ENCODE measurements at places on chromosomes 3 and 15.

- no peak for DNase-seq
Measured at GRCh38 chr15:61115241-61115640, 113.9 kb downstream of the RORA start.

- peak; percentile 36 for DNase-seq
Measured at GRCh38 chr3:7546253-7546652, 685.3 kb downstream of the GRM7 start.

- no peak for DNase-seq
Measured at GRCh38 chr3:169879845-169880575, 10.3 kb upstream of the LRRC31 start.

DNA sequence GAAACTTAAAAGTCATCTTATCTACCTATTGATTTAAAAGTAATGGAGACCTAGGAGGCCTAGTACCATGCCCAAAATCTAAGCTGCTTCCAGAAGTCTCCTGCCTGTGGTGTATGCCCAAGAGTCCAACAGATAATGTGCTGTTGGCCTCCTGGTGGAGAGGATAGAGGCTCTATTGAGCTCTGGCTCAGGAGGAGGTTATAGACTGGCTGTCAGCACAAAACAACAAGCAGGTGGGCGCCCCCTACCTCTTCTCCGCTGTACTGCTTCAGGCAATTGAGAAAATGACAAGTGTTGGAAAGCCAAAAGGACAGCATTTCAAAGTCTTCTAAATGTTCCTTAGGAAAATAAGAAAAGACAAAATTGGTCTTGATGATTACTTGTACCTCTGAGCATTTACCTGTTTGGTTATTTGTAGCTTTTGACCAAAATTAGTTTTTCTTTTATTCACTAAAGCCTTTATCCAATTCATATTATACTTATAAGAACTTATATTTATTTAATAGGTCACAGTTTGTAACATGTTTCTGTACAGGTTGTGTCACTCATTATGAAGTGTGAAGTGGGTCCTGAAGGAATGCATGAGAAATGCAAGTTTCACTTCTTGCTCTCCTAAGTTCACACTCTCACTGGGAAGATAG, 17.2 kb upstream of the GNB5 start:
- peak; percentile 36 for DNase-seq

- no peak for DNase-seq
Measured at GRCh38 chr3:130342821-130343661, 2.4 kb upstream of the COL6A5 start.

GRCh38 chr15:68794863-68795262, 25.8 kb downstream of the ANP32A start:
- no peak for DNase-seq

GRCh38 chr3:992871-993270, 100.0 kb upstream of the CNTN6 start:
- no peak for DNase-seq

GRCh38 chr15:81106560-81106959, 27.5 kb upstream of the CFAP161 start:
- DNase-seq, result no peak

DNA sequence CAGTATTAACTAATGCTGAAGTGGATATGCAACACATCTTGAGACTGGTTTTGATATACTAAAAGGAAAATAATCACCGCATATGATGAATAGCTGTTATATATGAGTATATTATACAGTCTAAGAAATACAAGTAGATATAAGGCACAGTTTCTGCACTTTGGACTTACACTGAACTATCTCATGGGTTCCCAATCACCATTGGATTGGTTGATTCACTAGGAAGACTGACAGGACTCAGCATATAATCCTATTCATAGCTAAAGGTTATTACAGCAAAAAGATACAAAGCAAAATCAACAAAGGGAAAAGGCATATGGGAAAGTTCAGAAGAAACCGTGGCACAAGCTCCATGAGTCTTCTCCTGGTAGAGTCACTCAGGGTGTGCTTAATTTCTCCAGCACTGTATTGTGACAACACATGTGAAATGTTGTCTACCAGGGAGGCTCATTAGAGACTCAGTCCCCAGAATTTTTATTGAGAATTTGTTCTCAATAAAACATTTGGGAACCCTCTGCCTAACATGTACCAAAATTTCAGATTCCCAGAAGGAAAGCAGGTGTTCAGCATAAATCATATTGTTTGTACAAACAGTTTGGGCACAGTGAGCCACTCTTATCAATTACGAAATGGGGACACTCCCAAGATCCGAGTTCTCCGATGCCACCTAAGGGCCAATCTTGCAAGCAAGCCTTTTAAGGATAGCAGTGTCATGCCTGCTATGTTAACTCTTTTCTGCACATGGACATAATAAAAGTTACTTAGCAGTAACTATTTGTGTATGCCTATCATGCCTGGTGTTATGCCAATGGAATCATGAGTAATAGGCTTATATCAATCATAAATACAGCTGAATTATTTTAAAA, 26.8 kb downstream of the CMC1 start:
- DNase-seq, result no peak

GRCh38 chr15:65906396-65906795, 37.1 kb downstream of the RAB11A start:
- no peak for DNase-seq

GRCh38 chr15:63874616-63875015, 40.9 kb upstream of the HERC1 start:
- DNase-seq, result no peak

DNA sequence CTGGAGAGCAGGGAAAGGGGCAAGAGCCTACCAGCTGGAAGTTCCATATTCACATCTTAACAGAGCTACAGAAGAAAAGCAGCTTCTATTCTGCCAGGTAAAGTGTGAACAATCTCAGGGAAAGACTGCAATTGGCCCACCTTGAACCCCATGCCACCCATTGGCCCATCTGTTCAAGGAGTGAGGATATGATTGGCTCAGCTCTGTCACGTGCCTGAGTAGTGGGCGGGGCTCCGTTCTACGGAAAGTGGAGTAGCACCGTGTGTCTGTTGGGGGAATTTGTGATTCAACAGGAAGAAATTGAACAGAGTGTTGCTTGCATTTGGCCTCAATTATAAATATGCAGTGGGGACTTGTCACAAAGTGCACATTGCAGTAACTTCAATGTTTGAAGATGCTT, 81.8 kb downstream of the MINAR1 start:
- no peak for DNase-seq

GRCh38 chr3:184322731-184323487, 8.5 kb downstream of the EIF4G1 start:
- no peak for DNase-seq

GRCh38 chr15:30827625-30828303, 76.0 kb upstream of the FAN1 start:
- no peak for DNase-seq

- DNase-seq, result peak; percentile 51
Measured at GRCh38 chr3:9352917-9353752, 9.7 kb upstream of the THUMPD3 start.

DNA sequence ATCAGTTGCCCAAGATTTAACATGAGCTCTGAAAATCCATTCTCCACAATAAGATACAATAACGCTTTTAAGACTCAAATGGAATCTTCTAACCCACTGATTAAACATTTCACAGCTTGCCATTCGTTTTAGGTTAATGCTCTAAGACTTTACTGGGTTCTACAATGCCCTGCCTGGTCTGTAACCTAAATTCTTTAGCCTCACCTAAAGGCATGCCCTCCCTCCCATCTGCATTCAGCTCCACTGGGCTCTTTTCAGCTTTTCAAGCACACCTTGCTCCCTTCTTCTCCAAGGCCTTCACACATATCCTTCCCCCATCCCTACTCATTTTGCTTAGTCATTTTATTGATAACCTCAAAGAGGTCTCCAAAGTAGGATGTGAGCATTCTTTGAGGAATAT, 290.9 kb downstream of the LSAMP start:
- no peak for DNase-seq

DNA sequence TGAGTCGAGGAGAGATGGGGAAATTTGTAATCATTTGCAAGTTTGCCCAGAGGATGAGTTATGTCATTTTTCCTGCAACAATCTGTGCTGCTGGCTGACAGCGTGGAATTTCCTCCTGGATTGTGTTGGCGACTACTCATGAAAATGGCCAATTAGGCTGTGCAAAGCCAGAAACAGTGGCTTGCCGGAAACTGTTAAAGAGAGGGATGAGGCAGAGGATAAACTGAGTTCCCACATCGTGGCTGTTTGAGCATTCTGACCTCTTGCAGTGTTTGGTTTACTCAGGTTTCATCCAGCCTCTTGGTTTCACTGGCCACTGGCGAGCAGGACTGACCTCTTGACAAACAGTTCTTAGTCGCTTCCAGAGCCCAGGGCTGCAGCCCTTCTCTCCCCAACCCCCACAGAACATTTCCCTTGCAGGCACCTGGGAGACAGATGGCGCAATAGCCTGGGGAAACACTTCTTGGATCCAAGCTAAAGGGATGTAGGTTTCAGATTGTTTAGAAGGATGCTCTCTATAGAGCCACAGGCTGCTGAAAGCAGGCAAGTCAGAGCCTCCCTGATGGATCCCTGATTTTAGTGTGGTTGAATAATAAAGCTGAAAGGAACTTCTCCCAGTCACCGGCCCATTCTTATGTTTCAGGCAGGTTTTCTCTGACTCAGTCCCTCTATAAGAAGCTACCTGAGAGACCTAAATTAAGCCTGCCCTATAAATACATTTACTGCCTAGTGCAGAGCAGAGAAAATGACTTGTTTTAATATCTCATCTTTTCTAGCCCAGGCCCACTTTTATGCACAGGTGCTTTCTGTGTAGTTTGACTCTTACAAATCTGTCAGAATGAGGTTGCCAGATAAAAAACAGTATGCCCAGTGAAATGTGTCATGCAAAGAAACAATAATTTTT, 92.8 kb upstream of the UBE2E1 start:
- DNase-seq, result peak; percentile 42

GRCh38 chr15:59812889-59813288, 123.8 kb upstream of the BNIP2 start:
- DNase-seq, result no peak

GRCh38 chr15:100536733-100537132, 8.0 kb upstream of the CERS3 start:
- DNase-seq, result no peak

DNA sequence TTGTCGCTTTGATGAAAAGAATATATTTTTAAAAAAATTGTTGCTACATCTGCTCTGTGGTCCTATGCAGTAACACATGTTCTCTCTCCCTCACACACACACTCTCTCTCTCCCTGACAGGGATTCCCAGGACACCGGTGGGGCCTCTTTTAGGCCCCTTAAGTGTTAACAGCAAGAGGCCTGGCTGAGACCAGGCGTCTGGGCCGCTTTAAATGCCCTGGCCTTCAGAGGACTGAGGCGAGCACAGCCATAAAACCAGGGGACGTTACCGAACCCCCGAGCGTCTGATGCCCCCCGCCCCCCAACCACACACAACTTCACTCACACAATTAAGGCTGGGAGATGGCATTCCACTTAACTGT, 1.7 kb downstream of the BNC1 start:
- no peak for DNase-seq

DNA sequence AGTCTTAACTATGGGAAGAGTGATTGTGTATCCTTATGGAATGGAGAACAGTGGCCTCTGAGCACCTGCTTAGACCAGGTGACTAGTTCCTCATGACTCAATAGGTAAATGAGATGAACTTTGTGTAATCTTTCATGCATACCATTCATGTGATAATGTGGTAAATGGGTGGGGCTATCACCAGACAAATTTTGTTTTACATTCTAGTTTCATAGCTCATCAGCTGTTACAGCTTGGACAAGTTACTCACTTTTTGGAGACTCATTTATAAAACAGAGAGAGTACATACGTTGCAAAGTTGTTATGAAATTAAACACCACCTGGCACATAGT, 103.7 kb upstream of the TGFBR2 start:
- no peak for DNase-seq

DNA sequence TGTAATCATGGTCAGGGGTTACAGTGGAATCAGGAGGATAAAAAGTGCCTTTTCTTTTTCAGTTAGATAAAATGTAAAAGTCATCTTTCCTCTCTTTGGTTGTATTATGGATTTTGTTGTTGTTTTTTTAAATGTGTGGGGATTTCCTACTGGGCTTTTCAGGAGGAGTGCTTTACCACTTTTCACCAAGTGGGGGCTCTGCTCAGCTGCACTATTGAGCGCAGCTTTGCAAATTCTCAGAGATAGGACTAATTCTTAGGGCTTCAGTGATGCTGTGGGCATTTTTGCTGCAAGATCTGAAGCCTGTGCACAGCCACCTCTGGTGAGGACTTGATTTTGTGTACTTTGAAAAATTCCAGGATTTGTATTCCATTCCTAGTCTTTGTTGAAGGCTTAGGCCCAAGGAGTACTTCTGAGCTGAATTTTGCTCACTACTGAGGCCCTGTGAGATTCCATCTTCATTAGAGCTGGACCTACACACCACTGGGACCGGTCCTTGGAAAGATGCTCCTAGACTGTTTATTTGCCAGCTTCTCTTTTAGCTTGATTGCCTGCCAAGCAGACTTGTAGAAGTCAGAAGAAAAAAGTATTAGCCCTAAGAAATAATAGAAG, 7.5 kb downstream of the GNB5 start:
- no peak for DNase-seq

DNA sequence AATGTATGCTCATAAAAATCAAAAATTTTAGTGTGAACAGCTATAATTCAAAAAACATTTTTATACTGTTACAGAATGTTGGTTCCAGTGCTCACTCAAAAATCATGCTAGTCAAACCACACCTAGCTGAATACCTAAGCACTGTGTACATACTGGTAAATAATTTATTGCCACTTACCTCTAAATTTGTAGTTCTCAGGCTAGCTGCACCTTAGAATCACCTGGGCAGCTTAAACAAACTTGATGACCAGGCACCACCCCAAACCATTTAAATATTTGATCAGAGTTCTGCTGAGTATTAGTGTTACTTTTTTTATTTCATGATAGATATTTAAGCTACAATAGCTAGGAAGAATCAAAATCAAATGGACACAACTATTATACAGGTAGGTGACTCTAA, 32.3 kb upstream of the TMCO5A start:
- no peak for DNase-seq

GRCh38 chr3:107523289-107523538, 452 bp downstream of the BBX start:
- DNase-seq, result no peak

GRCh38 chr15:25701721-25702465, 161.2 kb downstream of the ATP10A start:
- no peak for DNase-seq

DNA sequence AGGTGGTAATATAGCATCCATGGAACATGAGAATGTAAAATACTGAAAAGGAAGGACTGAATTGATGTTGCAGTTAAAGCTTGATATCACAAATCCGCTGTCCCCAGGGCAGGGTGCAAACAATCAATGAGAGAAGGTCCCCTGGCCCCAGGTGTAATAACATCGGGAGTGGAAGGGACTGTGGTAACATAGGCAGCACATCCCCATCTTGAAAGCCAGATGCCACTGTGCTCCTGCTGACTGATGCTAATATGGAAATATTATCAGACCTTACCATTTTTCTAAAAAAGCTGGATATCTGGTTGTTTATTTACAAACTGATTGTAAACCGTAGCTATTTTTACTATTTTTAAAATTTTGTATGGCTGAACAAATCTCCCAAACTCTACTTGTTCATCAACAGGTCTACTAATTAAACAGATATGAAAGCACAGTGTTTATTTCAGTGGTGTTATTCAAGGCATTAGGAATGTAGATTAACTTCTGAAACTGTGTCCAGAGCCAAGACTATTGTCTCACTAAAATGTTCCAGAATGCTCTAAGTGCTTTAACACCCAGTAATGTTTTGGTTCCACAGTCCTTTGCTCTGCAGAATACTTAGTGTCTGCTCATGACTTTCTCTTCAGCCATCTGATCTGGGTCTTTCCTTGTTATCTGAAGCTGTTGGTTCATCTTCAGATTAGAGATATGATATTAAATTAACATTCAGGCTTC, 386.0 kb upstream of the RARB start:
- no peak for DNase-seq

GRCh38 chr3:193827040-193827669, 234.1 kb downstream of the OPA1 start:
- no peak for DNase-seq

All from glomerular endothelial cell (primary cell).